ENCODE measurements at places on chromosomes 6 and 20. TPM values are rescaled to one million over a fixed set of nuclear protein-coding genes. Genes with fewer than 3 reads are reported as not detected.

GRCh38 chr6:111921103-111921502, 47.9 kb upstream of the FYN start:
- H3K27me3 ChIP-seq = no peaks in the 10 kb centered on the region
- no peaks in the 10 kb centered on the region for H3K36me3 ChIP-seq
- no peak overlapping the region for H3K27ac ChIP-seq
- DNase-seq = no peak
- H3K4me1 ChIP-seq = no peaks in the 10 kb centered on the region

ANKRD66 gene
- not detected for total RNA-seq

NDUFAF4 gene
- 15.1 TPM for total RNA-seq

- H3K4me1 ChIP-seq = peaks cover 24% of the 10 kb centered on the region
- H3K27ac ChIP-seq = no peak overlapping the region
- H3K27me3 ChIP-seq = peaks cover 21% of the 10 kb centered on the region
- no peak for DNase-seq
- peak overlapping the region; percentile 51 for H3K4me3 ChIP-seq
Observed at GRCh38 chr6:133242637-133243585, 1.8 kb downstream of the EYA4 start.

- peaks cover 18% of the 10 kb centered on the region for H3K36me3 ChIP-seq
- peak; percentile 78 for DNase-seq
- no peak overlapping the region for H3K4me3 ChIP-seq
- no peaks in the 10 kb centered on the region for H3K4me1 ChIP-seq
- peak overlapping the region; percentile 29 for H3K27ac ChIP-seq
Observed at GRCh38 chr6:34284563-34285447, 36.0 kb upstream of the SMIM29 start.
